ENCODE measurements at places on chromosomes 6 and 20.

DNA sequence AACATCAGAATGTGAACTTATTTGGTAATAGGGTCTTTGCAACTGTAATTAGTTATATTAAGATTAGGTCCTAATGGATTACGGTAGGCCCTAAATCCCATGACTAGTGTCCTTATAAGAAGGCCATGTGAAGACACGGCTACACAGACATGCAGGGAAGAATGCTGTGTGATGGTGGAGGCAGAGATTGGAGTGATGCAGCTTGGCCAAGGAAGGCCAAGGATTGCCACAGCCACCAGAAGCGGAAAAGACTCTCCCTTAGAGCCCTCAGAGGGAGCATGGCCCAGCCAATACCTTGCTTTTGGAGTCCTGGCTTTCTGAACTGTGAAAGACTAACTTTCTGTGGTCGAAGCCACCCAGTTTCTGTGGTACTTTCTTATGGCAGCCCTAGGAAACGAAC, 9.7 kb upstream of the SMIM13 start:
- no peak for DNase-seq

GRCh38 chr6:83879746-83880145, 20.3 kb downstream of the CYB5R4 start:
- DNase-seq: no peak

- no peak for DNase-seq
Observed at GRCh38 chr6:156058356-156058755, 602.7 kb upstream of the NOX3 start.

GRCh38 chr6:53924821-53925422, 130.1 kb downstream of the LRRC1 start:
- no peak for DNase-seq

GRCh38 chr6:45987856-45988255, 27.8 kb downstream of the CLIC5 start:
- no peak for DNase-seq

GRCh38 chr6:159973951-159974350, 5.1 kb downstream of the IGF2R start:
- no peak for DNase-seq
